Kidney glomerular epithelial cell (primary cell): ENCODE measurements at places on chromosomes 4 and X.

DNA sequence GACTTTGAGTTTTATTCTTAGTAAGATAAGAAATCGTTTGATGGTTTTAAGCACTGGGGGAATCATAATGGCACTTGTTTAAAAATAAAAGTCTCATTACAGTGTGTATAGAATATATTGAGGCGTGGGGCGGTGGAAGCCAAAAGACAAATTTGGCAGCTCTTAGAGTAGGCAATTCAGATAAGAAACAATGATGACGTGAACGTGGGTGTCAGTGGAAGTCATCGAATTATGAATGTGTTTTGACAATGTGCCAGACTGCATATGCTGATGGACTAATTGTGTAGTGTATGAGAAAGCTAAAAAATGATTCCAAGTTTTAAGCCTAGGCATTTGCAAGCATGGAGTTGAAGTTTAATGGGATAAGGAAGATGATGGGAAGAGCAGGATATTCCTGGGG lies 35.8 kb downstream of the SPANXD start:
- DNase-seq, result no peak

GRCh38 chr4:48913346-48913745 lies 6.8 kb upstream of the OCIAD2 start:
- DNase-seq, result no peak

- DNase-seq, result peak; percentile 9
Measured at GRCh38 chrX:55056820-55057674, 17.8 kb upstream of the PAGE2B start.

DNA sequence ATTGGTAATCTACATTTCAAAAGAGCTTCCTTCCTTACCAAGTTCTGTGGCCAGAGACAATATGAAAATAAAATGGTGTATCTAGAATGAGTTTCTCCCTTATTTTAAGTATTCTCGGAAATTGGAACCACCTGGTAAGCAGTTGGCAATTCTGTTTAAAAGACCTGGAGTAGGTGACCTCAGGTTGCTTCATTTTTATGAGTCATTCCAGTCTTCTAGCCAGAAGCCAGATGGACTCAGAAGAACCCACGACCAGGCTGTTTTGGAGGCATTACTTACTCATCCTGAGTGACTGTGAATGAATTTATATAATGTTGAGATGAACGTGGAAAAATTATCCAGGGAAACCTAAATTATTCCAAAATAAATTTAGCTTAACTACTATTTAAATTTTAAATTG lies 9.1 kb downstream of the BMPR1B start:
- DNase-seq, result no peak

DNA sequence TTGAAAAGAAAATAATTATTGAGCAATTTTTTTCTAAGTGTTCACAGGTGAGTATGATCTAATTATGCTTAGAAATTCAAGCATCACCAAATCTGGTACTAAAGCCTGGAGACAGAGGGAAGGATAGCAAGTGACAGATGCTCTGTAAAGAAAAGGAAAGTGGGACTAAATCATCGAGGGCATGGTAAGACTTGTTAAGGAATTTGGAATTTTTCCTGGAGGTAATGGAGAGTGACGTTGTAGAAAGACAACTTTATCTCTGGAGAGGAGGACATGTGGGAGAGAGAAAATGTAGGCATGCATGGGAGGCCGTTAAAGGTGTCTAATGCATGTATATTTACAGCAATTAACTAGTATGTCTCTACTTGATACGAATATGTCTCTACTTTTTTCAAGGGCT lies 333.2 kb upstream of the ATOH1 start:
- DNase-seq, result no peak

GRCh38 chr4:97153042-97153441 lies 990.2 kb downstream of the STPG2 start:
- peak; percentile 19 for DNase-seq

DNA sequence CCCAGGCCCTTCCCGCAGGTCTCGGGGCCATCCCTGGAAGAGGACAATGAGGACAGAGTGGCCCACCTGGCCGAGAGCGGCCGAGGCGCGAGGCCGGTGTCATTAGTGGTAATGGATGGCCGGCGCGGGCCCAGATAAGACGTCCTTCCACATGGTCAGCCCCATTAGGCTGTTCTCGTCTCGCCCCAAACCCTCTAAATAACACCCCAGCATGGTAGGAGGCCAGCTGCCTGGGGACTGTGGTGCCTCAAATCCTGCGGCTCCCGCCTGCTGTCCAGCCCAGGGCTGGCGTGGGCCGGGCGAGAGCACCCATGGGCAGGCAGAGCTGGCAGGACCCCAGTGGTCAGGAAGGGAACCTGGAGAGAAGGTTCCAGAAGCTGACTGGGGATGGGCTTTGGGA lies 121.7 kb downstream of the FAM53A start:
- no peak for DNase-seq

DNA sequence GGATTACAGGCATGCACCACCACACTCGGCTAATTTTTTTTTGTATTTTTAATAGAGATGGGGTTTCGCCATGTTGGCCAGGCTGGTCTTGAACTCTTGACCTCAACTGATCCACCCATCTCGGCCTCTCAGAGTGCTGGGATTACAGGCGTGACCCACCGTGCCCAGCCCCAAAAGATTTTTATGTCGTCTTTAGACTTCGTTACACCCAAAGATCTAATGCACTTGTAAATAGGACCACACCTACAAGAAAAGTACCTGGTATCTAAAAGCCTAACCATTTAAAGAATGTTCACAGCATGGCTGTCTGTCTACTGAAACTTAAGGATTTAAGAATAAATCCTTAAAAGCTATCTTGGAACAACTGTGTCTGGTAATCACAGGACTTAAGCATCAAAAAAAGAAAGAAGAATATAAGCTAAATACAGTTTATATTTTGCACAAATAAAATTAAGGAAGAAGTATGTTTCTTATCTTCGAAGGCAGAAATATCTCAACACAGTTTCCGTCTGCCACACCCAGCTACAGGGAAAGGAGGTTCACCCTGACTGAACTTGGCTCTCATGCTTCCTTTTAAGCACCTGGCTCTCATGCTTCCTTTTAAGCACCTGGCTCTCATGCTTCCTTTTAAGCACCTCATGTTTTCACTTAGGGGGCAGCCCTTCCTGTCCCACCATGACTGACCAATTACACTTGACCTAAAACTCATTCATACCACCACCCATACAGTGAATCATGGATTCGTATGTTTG lies 92.0 kb upstream of the STS start:
- no peak for DNase-seq

DNA sequence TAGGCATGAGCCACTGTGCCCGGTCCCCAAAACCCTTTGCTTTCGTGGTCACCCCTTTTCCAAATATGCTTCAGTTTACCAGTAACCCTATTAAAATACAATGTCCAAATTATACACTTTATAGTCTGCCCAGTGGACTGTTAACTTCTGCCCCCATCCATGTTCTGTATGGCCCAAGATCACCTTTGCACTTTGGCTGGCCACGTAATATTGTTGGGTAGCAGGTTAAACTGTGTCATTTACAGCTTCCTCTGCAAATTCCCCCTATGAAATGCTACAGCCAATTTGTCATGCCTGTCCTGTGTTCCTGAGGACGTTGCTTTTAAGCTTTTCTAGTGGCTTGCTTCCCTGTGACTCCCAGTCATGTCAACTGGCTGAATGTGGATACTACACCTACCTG lies 101.1 kb upstream of the IL13RA1 start:
- DNase-seq, result no peak

- DNase-seq, result peak; percentile 17
Measured at GRCh38 chr4:156293657-156294297, 340.1 kb upstream of the CTSO start.

DNA sequence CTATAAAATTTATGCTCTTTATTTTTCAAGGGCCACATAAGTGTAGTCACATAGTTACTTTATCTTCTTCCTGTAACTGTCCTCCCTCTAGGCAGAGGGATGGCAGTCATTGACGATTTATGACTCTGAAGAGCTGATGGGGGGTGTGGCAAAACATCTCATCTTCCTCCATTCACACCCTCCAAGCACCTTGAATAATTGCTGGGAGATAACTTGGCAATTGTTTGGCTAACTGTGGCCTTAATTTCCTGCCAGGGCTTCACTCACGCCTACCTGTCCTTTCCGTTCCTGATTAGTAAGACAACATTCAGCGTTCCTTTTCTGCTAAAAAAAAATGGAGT lies 329.2 kb downstream of the ARHGAP10 start:
- DNase-seq, result no peak

GRCh38 chr4:86961605-86962295 lies 26.9 kb downstream of the AFF1 start:
- DNase-seq, result peak; percentile 74

GRCh38 chr4:180828455-180829018 lies 1414.7 kb upstream of the TENM3 start:
- peak; percentile 62 for DNase-seq

DNA sequence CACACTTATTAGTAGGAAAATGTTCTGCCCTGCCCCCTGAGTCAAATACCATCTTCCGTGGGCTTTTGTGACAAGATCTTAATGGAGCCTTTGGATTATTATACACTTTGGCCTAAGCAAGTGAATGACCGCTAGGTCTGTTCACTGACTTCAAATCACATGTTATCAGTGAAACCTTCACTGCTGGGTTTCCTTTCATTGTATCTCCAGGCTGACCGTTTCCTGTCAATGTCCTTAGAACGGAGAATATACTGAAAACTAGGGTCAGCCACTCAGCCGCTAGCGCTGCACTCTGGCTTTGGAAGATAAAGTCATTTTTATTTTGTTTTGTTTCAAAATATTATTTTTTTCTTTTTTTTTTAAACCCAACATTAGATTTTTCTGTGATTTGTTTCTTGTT lies 107.0 kb upstream of the TLL1 start:
- no peak for DNase-seq
